ENCODE measurements at places on chromosomes 11 and 22.

DNA sequence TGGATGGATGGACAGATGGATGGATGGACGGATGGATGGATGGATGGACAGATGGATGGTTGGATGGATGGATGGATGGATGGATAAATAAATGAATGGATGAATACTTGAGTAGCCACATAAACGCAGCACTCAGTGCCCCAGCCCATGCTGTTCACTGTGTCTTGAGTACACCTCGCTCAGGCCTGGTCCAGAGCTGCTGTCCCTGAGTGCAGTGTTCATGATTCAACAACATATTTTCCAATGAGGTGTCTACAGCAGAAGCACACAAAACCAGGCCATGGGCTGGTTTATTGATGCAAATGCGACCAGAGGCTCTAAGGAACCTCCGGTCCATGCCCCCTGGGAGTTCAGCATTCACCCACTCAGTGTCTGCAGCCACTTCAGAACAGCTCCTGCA, 584.3 kb downstream of the BRD1 start:
- DNase-seq = no peak

- DNase-seq = no peak
These were observed 24.1 kb downstream of the CTSC start for GRCh38 chr11:88313441-88313840.

DNA sequence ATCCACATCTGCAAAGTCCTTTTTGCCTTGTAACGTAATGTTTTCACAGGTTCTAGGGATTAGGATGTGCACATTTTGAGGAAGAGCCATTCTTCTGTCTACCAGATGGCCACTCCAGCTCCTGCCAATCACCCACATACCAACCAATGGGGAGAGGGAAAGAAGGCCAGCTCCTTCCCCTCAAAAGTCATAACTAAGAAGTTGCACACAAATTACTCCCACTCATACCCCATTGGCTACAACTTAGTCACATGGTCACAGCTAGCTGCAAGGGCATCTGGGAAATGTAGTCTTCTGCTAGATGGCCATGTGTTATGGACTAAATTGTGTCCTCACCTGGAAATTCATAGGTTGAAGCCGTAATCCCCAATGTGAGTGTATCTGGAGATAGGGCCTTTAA, 15.4 kb upstream of the MYOD1 start:
- DNase-seq = no peak

DNA sequence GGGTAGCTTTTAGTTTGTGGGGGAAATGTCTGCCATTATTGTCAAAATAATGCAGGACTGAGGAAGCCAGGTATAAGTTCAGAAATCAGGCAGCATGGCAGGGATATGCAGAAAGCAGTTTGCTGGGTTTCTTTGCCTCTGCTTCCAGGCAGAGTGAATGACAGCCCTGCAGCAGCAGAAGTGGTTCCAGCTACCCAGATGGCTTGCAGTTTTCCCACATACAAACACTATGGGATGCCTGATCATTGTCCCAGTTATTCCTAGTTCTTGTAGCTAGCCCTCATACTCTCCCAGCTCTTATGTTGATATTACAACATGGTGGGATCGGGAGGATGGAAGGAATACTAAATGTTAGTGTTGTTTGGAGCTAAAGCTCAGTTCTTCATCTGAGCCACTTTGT, 2.8 kb upstream of the DIXDC1 start:
- DNase-seq = no peak

- no peak for DNase-seq
These were observed 60.9 kb upstream of the BMAL1 start for GRCh38 chr11:13216711-13217075.

GRCh38 chr22:49296561-49296960, 531.1 kb downstream of the BRD1 start:
- peak; percentile 8 for DNase-seq

GRCh38 chr11:45313171-45313865, 27.2 kb upstream of the SYT13 start:
- no peak for DNase-seq

- no peak for DNase-seq
These were observed 4.4 kb downstream of the PKNOX2 start for GRCh38 chr11:125168918-125169456.

GRCh38 chr11:61853698-61854169, 25.6 kb downstream of the FADS2 start:
- DNase-seq = no peak

DNA sequence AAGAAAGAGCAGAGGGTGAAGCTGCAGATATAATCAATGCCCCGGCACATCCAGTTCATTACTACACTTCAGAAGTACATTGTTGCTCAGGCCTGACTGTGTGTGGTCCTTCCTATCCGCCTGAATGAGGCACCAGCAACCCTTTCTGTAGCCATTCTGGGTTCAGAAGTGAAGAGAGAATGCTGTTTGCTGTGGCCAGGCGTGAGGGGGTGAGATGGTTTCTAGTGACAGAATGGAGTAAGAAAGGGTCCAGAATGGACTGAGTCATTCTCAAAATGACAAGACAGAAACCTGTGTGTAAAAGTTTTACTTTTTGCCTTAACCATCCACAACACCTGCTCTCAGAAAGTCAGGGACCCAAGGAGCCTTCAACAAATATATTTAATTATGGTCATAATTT, 334.8 kb downstream of the GUCY1A2 start:
- DNase-seq = no peak

DNA sequence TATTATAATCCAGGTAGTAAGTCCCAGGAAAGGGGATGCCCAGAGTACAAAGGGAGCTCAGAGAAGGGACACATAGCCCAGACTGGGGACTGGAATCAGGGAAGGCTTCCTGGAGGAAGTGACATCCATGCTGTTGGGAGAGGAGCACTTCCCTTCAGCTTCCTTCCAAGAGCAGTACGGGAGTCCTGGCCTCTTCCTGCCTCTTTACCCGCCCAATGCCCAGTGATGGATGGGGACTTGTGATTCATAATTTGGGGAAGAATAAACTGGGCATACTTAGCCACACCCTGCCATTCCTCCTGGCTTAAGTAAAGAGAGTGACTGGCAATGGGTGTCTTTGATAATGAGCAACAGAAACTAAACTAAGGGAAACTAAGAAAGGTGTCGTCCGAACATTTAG, 11.5 kb downstream of the C11orf91 start:
- DNase-seq = no peak

DNA sequence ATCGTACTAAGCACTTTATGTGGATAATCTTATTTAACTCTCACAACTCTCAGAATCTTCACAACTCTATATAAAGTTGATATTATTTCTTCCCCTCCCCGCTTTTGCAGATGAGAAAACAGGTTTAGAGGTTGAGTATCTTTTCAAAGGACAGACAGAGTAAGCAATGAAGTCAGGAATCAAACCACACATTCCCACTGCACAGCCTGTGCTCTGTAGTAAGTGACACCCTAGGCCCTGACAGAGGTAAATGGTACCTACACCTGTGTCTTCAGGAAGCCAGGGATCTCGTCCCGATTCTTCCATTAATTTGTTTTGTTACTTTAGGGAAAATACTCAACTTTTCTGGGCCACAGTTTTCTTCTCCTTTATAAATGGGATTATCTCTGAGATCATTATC, 172.5 kb upstream of the MTMR2 start:
- DNase-seq = no peak

DNA sequence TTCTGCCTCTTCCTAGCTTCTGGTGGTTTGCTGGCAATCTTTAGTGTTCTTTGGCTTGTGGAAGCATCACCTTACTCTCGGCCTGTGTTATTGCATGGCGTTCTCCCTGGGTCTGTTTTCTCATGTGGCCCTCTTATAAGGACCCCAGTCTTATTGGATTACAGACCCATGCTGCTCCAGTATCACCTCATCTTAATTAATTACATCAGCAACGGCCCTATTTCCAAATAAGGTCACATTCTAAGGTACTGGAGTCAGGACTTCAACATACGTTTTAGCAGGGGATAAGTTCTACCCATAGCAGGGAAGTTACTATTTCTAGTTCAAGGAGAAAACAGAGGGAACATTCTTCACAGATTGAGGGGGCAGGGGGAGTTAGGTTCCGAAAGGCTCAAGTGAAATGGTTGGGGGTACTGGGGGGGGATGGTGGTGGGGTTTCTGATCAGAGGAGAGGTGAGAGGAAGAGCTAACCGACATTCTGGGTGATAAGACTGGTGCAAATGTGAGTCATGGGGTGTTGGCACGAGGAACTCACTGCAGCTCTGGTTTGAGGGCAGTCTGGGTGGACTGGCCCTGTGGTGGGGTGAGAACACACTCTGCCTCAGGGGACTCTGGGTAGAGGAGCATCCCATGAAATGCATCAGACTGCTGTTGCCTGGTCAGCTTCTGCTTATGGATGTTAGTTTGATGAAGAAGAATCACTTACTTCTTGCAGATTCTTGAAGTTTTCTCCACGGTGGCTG, 51.5 kb upstream of the ZBED5 start:
- DNase-seq = no peak

DNA sequence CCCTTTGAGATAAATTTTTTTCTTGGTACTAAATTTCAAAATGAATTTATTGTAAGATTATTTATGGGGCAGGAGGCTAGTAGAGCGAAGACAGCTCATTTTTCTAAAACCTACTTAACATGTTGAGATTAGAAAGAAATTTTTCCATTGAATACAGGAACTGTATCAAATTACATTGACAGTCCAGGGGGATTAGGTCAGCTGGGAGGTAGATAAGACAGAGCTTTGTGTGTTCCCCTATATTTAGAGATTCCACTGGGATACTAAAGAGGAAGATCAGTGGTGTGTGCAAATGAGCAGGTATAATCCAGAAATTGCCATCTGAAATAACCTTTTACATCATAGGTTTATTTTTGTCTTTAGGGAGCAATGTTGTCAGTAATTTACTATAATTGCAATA, 32.1 kb downstream of the ENDOD1 start:
- DNase-seq = peak; percentile 33

GRCh38 chr11:45843158-45843924, 3.9 kb upstream of the CRY2 start:
- peak; percentile 88 for DNase-seq

DNA sequence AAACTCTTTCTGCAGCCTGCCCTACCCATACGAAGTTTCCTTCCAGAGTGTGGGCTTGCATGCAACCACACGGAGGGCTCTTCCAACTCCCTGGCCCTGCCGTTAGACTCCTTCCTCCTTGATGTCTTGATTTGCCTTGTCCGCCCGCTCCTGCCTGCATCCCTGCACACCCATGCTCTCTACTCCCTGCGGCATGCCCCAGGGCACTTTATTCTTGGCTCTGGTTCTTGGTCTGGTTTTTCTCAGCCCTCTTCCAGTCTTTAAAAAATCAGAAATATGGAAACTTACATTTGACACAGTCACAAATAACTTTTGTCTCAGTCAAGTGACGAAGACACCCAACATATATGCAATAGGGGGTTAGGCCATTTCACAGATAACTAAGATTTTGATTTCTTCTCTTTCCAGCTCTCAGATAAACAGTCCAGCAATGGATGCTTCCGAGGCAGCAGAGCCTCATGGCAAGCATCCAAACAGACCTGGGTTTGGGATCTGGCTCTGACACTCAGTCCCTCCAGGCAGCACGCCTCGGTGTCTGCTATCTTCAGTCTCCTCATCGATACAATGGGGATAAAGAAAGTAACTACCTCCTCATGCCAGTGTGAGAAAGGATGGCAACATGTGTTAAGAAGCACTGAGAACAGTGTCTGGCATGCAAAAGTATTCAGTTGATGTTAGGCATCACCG, 15.7 kb upstream of the OPCML start:
- DNase-seq = no peak

DNA sequence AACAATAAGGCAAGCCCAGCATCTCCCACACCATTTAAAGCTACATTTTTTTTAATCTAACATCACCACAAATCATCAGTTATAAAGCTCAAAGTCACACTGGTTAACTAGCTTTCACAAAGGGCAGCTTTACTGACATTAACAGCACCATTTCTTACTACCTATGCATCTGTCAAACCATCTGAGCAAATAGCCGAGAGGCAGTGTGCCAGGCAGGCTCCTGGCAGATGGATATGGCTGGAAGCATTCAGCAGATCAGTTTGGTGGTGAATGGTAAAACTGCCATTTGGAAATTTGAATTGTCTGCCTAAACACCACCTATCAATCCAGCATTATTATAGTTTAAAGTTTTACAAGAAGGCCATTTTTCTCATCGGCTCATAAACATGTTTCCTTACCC, 131.2 kb downstream of the TTC28 start:
- DNase-seq = no peak

DNA sequence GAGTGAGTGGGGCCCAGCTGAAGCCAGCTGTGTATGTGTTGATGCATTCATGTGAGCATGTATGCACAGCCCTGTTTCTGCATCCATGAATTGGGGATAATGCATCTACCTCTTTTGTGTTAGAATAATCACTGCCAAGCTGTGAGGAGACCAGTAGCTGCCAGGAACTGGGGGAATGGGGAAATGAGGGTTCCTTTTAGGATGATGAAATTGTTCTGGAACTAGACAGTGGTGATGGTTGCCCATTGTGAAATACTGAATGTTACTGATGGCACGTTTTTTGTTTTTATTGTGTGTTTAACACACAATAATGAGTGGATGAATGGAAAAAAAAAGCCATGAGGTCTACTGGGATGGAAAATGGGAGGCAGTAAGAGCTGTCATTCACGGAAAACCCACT, 45.3 kb upstream of the WNT11 start:
- DNase-seq = no peak

GRCh38 chr11:128338811-128339210, 248.5 kb downstream of the ETS1 start:
- no peak for DNase-seq

- DNase-seq = no peak
These were observed 178.9 kb downstream of the CTTN start for GRCh38 chr11:70577258-70577603.

DNA sequence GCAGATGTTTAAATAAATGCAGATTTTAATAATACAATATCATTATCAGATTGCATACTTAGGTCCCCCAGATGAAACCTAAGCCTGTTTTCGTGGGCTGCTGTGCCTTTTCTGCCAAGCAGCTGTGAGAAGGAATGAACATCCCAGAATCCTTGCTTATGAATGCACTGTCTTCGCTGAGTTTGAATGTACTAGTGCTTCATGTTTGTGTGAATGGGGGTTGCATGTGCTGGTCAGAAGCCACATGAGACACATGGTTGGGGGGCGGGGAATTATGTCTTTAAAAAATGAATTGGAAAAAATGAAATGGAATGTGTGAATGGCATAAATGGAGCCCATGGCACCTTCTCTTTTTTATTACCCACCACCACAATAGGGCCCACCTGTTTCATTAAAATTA, 125.4 kb upstream of the HSD17B12 start:
- DNase-seq = no peak

GRCh38 chr11:67523556-67524479, 572 bp upstream of the CABP2 start:
- peak; percentile 55 for DNase-seq

- DNase-seq = no peak
These were observed 72.4 kb upstream of the CARD18 start for GRCh38 chr11:105211806-105212554.

Data from D341Med (cell line).